ENCODE measurements at places on chromosomes 13 and 19. TPM values are rescaled to one million over a fixed set of nuclear protein-coding genes. Genes with fewer than 3 reads are reported as not detected.

The ZNF808 gene
- not detected for total RNA-seq

The CD79A gene
- total RNA-seq = 0.66 TPM

The CLEC11A gene
- 11.6 TPM for total RNA-seq

The MFSD12 gene
- 150 TPM for total RNA-seq

The CGB8 gene
- total RNA-seq = 4.1 TPM

The SMIM7 gene
- total RNA-seq = 89.1 TPM

The PLPPR3 gene
- 5.6 TPM for total RNA-seq

The ONECUT3 gene
- total RNA-seq = not detected

The PRPF31 gene
- 113 TPM for total RNA-seq

The ADGRE2 gene
- total RNA-seq = 0.59 TPM

The VSTM2B gene
- total RNA-seq = not detected

The CERS1 gene
- total RNA-seq = 7.2 TPM

The MIR17HG gene
- 1.6 TPM for total RNA-seq

The MAP2K2 gene
- 118 TPM for total RNA-seq

The PTH2 gene
- total RNA-seq = not detected

The KRTDAP gene
- total RNA-seq = not detected

The PEG3 gene
- total RNA-seq = not detected

The ZNF417 gene
- total RNA-seq = 4.8 TPM

The THSD1 gene
- total RNA-seq = 7.3 TPM

The HMG20B gene
- 66.7 TPM for total RNA-seq

The ZNF491 gene
- total RNA-seq = not detected

The KL gene
- not detected for total RNA-seq

The SBK2 gene
- 2.0 TPM for total RNA-seq

The DAND5 gene
- total RNA-seq = not detected

The CDX2 gene
- 0.56 TPM for total RNA-seq
